ENCODE measurements at places on chromosomes 2 and 18. TPM values are rescaled to one million over a fixed set of nuclear protein-coding genes. Genes with fewer than 3 reads are reported as not detected.

Gene PDE11A
- total RNA-seq = 0.10 TPM

Gene PRKAG3
- total RNA-seq = not detected

- no peak for DNase-seq
Observed at GRCh38 chr2:190853531-190854383, 26.9 kb upstream of the GLS start.

Gene CKAP2L
- total RNA-seq = 24.3 TPM

GRCh38 chr2:66271777-66272176 lies 163.1 kb upstream of the MEIS1 start:
- no peak for DNase-seq

DNA sequence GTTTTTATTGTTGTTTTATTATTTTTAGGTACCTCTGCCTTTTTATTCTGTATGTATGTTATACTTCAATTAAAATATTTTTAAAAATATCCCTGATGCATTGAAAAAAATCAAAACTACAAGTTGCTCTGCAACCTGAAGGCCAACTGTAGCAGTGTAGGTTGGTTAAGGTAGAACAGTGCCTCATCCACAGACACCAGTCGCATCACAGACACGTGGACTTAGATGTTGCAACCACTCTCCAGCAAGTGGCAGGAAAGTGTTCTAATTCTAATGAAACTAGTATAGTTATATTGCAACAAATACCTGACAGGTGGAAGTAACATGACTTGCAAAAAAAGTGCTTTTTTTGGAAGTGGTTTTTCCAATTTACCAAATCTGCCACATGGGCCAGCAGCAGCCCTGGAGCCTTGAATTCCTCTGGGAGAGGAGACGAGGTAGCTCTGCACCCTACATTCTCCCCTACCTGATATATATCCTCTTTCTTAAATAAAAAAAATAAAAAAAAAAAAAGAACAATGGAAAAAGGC lies 28.4 kb upstream of the SLC3A1 start:
- DNase-seq = no peak

DNA sequence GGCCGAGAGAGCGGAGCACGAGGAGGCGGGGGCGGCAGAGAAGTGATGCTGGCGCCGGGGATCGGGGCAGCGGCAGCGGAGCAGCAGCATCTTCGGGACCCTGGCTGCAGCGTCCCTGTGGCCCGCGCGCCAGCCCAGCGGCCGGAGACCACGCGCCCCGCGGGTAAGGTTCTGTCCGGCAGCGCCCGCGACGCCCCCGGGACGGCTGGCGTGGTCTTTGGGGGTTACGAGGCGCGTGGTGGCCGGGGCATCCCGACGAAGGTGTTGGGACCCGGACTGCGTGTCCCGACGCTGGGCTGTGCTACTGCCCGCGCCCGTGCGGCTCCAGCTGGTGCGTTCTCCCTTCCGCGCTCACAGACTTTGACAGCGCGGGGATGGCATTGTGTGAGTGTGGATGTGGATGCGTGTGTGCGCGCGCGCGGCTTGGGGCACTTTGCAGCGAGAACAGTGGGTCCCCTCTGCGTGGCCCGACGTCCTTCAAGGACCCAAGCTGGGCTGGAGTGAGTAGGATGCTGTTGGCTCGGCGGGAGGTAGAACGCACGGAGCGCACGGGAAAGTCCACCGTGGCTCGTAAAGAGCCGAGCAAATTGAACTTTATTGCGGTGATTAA lies 405.0 kb downstream of the XIRP2 start:
- DNase-seq = peak; percentile 8

Gene PLEK
- 2.3 TPM for total RNA-seq

Gene VWC2L
- not detected for total RNA-seq

DNA sequence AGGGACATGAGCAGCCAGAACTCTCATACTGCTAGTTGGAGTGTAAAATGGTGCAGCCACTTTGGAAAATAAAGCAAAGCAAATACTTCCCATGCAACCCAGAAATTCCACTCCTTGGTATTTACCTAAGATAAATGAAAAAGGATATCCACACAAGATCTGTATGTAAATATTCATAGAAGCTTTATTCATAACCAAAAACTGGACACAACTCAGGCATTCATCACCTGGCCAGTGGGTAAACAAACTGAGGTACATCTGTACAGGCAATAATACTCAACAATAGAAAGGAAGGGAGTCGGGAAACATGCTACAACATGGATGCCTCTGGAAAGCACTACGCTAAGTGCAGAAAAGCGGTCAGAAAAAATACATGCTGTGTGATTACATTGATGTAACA lies 2.5 kb upstream of the LOXHD1 start:
- no peak for DNase-seq

- DNase-seq = no peak
Observed at GRCh38 chr2:223203971-223204929, 152.3 kb downstream of the KCNE4 start.

GRCh38 chr2:234348081-234348480 lies 148.8 kb downstream of the ARL4C start:
- no peak for DNase-seq

DNA sequence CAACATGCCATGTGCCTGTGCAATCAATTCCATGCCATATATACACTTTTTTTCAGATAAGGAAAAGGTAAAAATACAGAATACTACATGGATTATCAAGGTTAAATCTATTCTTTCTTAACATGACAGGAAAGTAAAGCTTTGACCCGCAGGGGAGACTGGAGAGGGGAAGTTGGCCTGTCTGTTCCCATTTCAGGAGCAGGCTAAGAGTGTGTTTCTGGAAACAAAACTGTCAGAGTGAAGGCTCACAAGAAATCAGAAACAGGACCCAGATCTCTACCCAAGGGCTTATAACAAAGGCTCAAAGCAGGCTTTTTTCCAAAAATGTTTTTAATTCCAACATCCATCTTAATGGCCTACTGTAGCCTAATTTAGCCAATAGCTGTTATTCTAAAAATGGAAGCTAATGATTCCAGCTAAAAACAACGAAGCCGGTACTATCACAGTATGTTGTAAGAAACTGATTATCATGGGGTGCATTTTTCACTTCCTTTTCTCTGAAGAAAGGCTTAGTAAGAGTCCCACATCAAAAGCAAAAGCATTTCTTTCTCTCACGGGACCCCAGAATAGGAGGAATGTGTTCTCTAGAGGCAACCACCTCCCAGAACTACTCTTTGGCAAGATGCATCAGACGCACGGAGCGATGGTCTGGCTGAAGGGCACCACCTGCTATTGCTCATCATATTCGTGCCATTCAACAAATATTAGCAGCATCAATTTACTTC lies 41.4 kb downstream of the FECH start:
- DNase-seq = no peak

DNA sequence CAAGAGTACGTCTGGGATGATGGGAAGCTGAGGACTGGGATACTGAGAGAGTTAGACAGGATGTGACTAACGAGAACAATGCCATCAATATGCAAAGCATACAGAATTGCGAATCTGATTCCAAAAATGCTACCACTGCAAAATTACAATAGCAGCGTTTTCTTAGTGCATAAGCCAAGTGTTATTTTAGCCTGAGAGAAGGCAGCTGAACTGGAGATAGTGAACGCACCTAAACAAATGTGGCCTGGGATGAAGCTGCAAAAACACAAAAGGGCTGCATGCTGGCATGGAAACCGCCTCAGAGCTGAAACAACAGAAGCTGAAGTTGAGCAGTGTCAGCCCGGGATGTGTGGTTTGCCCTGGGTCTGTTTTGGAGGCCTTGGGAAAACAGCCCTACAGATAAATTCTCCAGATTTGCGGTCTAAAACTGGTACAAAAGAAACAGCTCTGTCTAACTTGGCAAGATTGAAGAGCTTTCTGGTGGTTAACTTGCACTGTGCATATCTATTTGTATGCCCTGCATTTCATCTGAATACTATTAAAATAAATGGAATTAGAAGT lies 45.5 kb downstream of the LYPD6 start:
- no peak for DNase-seq

Gene C2orf78
- total RNA-seq = not detected

DNA sequence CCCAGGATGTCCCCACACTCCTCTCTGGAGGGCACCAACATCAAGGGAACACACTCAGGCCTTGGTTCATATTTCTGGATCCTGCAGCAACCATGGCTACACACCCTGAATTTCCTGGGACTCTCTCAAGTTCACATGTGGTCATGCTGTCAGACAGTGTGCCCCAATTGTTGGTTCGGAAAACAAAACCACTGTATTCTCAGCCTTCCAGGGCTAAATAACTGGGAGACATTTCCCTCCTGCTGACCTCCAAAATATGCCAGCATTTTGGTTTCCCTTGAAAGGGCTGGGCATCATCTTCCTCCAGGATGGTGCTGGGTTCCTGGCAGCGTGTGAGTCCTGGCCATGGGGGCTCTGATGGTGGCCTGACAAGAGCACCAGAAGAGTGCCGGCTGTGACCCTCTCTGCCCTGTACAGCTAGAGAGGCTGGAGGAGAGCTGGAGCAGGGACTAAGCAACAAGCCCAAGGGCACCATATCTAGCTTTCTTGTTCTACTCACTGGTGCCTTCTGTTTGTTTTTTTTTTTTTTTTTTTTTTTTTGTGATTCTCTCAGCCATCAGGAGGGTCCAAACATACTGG lies 37.5 kb upstream of the WIPF1 start:
- no peak for DNase-seq

GRCh38 chr2:57891086-57891712 lies 155.4 kb upstream of the VRK2 start:
- no peak for DNase-seq

GRCh38 chr2:7732497-7732896 lies 815.3 kb downstream of the RNF144A start:
- DNase-seq = no peak

GRCh38 chr2:122703676-122704075 lies 948.2 kb downstream of the TSN start:
- no peak for DNase-seq

DNA sequence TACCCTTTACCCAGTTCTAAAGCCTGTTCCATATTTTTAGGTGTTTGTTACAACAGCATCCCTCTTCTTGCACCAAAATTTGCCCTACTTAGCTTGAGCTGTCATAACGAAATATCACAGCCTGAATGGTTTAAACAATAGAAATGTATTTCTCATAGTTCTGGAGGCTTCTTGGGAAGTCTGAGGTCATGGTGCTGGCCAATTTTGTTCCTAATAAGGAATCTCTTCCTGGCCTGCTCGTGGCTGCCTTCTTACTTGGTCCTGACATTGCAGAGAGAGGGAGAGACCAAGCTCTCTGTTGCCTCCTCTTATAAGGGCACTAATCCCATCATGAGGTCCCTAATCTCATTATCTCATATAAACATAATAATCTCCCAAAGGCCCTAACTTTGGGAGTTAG lies 267.8 kb downstream of the PID1 start:
- DNase-seq = no peak

Gene TEKT4
- total RNA-seq = not detected

- DNase-seq = no peak
Observed at GRCh38 chr2:197108758-197109157, 182.3 kb upstream of the PGAP1 start.

GRCh38 chr2:207039225-207039624 lies 99.9 kb downstream of the CPO start:
- DNase-seq = no peak

- no peak for DNase-seq
Observed at GRCh38 chr2:218432676-218433365, 13.9 kb downstream of the VIL1 start.

DNA sequence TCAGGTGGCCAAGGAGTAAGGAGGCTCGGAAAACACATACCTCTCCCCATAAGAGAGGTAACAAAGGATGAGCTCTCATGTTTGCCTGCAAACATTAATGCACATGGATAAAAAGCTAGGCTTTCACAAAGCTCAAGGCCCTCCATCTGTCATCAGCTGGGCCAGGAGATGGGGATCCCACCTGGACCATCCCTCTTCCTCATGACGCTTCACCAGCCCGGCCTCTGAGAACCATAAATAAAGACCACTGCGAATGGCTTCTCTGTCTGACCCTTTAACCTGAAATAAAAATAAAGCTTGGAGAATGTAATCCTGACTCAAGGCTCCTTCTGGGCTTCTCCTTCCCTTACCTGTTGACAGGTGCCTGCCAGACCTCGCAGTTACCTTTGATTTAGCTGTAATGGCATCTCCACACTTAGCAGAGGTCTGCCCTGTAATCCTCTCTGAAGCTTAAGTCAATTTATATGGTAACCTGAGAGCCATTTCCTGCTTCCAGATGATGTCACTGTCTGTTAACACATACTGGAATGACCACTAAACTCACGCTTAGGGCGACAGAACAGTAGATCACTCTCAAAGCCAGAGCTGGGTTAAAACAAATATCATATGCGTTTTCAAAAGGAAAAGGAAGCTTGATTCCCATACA lies 29.3 kb upstream of the FOXI3 start:
- no peak for DNase-seq

GRCh38 chr2:226267516-226268289 lies 531.9 kb downstream of the IRS1 start:
- no peak for DNase-seq

GRCh38 chr2:63675026-63675425 lies 86.3 kb downstream of the MDH1 start:
- no peak for DNase-seq

Gene VSNL1
- total RNA-seq = not detected

- no peak for DNase-seq
Observed at GRCh38 chr2:102550151-102550550, 69.2 kb upstream of the SLC9A2 start.

DNA sequence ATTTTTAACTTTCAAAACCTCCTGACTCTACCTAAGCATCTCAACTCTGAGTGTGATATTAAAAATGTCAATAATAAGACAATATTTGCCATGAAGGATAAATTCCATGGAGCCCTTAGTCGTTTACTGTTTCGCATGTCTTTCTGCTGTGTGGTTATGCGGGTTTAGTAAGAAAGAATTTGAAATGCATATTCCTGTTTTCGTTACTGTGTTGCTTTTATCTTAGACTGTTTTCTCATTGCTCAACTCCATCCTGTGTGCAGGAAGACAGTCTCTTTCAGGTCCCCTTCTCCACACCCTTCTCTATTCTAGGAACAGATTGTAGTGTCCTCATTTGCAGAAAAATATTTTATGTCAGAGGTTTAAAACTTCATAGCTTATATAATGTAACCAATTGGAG lies 82.5 kb upstream of the MAP3K20 start:
- DNase-seq = no peak

DNA sequence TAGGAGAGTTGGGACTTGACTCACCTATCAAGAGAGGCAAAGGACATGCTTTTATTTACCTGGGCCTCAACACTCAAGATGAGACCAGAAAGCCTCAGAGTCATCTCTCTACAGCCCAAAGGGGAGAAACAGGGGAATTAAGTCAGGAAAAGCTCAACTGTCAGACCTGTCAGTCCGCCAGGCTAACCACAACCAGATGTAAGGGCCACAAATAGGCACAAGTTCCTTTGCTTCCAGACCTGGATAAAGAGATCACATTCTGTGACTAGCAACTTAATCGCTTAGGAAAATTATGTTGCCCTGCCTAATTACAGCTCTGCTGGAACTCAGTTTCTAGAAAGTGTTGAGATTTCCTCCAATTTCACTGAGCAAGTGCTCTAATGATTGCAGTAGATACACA lies 67.9 kb downstream of the ANKRD44 start:
- no peak for DNase-seq

DNA sequence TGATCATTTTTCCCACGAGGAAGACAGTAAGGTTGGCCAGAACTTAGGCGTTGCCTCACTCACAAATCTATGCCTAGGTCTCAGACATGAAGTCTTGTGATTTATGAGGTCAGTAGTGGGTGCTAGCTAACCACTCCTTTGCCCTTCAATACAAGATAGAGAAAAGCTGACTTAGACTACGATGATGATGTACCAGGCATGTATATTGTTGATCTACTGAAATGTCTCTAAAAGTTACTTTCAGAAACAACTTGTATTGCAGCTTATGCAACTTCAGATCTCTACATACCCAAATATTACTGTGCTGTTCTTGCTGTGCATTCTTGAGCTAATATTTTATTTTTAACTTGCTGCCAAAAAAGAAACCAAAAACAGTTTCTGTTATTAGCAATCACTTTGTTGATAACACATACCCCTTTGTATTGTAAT lies 30.6 kb downstream of the MAPRE2 start:
- no peak for DNase-seq
